Activated CD8-positive, alpha-beta memory T cell treated with anti-CD3 and anti-CD28 coated beads, Interleukin-2, amount 50 U/mL, for 48 hours (primary cell): ENCODE measurements at places on chromosomes 11 and 22.

DNA sequence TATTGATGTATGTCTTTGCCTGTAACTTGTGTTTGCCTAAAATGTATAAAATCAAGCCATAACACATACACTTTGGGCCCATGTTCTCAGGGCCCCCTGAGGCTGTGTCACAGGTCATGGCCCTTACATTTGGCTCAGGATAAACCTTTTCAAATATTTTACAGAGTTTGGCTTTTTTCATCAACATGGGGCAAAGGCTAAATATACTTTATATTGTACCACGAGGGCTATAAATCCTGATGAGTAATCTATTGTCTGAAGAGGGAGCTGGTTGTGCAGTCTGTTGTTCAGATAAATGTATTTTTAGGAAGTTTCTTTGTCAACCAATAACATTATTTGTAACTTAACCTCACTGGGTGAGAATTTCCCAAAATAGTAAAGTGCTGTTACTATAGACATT is 404.6 kb upstream of the DDI1 start:
- DNase-seq: no peak

DNA sequence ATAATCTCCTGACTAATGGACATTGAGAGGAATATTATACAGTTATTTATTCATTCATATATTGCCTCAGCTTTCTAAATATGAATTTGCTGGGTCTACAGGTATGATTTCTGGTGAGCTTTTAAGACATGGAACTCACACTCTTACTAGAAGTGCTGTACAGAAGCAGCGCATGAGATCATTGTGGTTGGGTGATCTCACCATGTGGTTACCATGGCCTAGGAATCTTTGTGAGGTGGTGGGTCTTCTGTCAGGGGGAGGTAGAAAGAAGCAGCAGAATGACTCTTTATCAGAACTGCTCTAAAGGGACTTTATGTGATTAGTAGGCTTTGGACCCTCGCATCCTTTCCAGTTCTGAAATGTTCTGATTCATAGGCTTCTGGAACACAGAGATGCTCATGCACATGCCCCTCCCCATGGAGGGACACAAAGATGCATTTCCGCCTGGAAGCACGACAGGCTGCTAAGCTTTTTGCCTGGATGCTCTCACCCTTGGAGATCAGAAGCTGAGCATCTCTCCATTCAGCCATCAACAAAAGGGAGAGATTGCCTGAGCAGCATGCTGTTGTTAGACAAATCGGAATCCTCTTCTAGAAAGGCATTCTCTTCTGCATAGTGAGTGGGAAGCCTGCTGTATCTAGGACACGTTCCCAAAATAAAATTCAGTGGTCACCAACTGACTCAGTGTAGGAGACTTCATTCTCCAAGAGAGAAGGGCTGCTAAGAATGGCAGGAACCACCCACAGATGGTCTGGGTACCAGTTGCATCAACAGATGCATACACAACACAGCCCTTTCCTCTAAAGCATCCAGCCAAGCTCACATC is 51.3 kb downstream of the KIRREL3 start:
- no peak for DNase-seq

- no peak for DNase-seq
Observed at GRCh38 chr11:8075119-8075726, 5.8 kb upstream of the TUB start.

GRCh38 chr11:36419791-36420424 is 90.2 kb downstream of the TRAF6 start:
- DNase-seq: no peak

GRCh38 chr22:23279781-23280180 is 99.5 kb downstream of the BCR start:
- no peak for DNase-seq

DNA sequence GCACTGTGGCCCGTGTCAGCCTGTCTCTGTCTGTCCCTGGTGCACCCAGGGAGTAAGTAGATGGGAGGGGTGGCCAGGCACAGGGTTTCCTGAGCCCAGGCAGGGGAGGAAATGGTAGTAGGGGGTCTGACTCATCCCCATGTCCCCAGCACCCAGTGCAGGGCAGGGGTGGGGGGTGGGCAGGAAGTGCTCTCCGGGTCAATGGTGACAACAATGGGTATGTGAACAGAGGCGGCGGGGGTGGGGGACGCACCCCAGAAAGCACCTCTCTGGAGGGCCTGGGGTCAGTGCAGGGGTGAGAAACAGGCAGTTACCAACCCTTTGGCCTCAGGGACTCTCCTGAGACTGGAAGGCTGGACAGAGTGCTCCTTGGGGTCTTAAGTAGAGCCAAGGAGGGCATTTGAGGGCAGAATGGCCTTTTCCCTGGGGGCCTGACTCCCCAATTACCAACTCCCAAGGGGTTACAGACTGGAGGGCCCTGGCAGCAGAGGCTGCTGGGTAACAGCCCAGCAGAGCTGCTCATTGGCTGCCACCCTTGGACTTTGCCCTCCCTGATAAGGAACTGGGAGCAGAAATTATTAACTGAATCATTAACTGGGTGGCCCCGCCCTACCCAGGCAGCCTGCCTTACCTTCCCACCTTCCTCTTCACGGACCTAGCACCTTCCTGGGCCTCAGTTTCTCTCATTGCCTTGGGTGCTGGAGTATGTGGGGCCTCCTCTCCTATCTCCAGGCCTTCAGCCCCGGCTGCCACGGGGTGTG is 4.2 kb downstream of the MYRF start:
- no peak for DNase-seq

GRCh38 chr11:32056438-32056837 is 34.4 kb upstream of the RCN1 start:
- DNase-seq: no peak

- DNase-seq: no peak
Observed at GRCh38 chr11:19040051-19040450, 20.5 kb downstream of the MRGPRX2 start.

- DNase-seq: no peak
Observed at GRCh38 chr11:123073343-123074057, 11.6 kb upstream of the HSPA8 start.

- no peak for DNase-seq
Observed at GRCh38 chr11:36890121-36890679, 292.2 kb upstream of the RAG2 start.

DNA sequence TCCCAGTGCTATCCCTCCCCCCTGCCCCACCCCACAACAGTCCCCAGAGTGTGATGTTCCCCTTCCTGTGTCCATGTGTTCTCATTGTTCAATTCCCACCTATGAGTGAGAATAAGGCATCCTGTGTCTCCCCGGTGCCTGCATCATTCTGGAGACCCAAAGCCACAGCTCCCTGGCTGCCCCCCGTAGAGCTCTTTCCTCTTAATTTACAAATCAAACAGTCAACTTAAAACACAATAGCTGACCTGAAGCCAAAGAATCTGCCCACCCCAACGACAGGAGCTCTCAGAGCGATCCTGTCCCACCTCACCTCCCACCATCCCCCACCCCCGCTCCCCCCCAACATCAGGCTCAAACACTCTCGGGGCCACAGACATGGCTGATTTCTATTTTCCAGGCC is 558.3 kb downstream of the BRD1 start:
- DNase-seq: no peak
